Stimulated activated CD4-positive, alpha-beta T cell treated with anti-CD3 and anti-CD28 coated beads, Interleukin-2, amount 100 ng/mL, for 24 hours (primary cell): ENCODE measurements at places on chromosomes 4 and X.

DNA sequence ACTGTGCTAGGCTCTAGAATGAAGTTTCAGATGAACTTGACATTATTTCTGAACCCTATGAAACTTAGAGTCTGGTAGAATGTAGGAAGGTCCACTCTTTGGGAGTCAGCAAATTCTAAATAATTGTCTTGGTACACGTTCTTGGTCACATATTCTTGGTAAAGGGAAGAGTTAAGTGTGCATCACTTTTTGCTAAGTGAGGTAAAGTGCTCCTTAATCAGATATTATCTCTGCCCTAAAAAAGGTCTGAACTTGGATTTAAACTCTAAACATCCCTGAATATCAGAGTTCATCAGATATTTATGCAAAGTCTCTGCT is 7.2 kb downstream of the OCIAD2 start:
- no peak for DNase-seq

- DNase-seq: no peak
Observed at GRCh38 chr4:153731239-153731638, 28.6 kb downstream of the RNF175 start.

- no peak for DNase-seq
Observed at GRCh38 chrX:10702031-10702430, 81.6 kb upstream of the MID1 start.

- DNase-seq: no peak
Observed at GRCh38 chr4:106364282-106364681, 4.3 kb downstream of the GIMD1 start.

DNA sequence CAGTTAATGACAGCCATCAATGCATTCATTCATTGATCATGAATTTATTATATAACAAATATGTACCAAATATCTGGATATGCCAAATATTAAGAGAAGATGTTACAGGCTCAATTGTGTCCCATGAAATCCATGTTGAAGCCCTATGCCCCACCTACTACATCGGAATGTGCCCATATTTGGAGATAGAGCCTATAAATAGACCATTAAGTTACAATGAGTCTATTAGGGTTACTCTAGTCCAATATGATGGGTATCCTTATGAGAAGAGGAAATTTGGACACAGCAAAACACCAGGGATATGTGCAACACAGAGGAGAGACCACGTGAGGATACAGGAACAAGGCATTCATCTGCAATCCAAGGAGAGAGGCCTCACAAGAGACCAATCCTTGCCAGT is 634.5 kb downstream of the DMD start:
- DNase-seq: no peak

DNA sequence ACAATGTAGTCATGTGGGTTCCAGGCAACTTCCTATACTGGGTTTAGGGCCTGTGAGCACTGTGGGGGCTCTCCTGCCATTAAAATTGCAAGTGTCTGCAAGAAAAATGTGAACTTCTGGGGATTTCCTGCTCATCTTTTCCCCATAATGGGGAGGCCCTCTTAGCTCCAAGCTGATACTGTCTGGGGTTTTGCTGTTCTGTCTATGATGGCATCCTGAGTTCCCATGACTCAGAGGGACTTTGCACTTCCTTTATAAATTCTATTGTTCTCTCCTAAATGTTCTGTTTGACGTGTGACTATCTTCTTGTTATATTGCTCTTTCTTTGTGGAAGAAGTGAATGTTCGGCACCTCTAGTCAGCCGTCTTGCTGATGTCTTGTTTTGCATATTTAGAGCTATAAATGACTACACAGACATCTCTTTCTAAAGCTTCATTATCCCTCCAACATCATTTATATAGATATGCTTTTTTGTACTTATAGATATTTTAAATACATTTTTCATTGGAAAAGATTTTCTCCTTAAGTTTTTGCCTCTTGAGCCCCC is 465.8 kb downstream of the NAF1 start:
- no peak for DNase-seq

GRCh38 chr4:12439633-12440305 is 1011.1 kb upstream of the HS3ST1 start:
- DNase-seq: no peak

DNA sequence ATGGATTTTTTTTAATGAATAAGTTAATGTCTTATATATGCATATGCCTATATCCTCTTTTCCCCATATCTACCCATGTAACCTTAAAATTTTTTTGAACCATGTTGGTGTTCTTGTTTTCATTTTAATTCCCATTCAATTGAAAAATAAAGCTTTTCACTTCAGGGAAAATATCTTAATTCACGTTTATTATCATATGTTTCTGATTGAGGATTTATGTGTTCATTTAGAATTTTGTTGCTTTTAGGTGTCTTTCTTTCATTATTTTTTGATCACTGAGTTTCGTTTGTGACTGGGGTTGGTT is 29.1 kb downstream of the HADH start:
- DNase-seq: no peak

- no peak for DNase-seq
Observed at GRCh38 chrX:83829874-83830273, 31.1 kb upstream of the CYLC1 start.

GRCh38 chr4:148654131-148654530 is 211.9 kb upstream of the NR3C2 start:
- DNase-seq: no peak

DNA sequence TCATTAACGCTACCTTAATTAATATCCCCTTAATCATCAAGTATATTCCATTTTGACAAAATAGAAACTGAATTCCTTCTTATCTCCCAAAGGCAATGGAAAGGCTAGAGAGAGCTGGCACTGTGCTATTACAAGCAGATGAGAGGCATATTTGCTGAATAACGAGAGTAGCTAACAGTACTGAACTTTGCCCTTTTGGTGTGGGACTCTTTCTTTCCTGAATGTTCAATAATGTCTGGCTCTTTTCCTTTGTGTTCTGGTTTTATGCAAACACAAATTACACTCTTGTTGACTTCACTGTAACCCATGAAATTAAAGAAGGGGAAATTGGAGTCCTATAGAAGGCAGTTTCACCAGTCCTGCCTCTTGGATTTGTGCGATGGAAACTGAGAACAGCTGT is 63.5 kb downstream of the SHROOM3 start:
- no peak for DNase-seq

DNA sequence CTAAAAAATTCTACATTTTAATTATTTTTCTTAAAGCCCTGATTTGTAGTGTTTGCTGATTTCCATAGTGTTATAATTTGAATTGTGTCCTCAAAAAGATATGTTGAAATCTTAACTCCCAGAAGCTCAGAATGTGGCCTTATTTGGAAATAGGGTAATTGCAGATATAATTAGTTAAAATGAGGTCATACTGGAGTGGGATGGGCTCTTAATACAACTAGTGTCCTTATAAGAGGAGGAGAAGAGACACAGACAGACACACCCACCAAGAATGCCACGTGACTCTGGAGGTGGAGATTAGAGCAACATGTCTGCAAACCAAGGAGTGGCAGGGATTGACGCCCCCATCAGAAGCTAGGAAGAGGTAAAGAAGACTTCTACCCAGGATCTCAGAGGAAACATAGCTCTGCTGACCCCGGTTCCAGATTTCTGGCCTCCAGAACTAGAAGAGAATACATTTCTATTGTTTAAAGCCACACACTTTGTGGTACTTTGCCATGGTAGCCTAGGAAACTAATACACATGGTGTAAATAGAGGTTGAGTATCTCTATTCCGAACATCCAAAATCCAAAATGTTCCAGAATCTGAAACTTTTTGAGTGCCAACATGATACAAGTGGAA is 70.5 kb upstream of the IRF2 start:
- DNase-seq: no peak

GRCh38 chr4:146508229-146508939 is 13.4 kb downstream of the SLC10A7 start:
- no peak for DNase-seq

GRCh38 chrX:124362072-124362471 is 15.7 kb downstream of the SH2D1A start:
- no peak for DNase-seq

GRCh38 chrX:85114776-85115175 is 111.1 kb downstream of the APOOL start:
- DNase-seq: no peak

- no peak for DNase-seq
Observed at GRCh38 chr4:37758226-37758625, 68.3 kb upstream of the PGM2 start.

DNA sequence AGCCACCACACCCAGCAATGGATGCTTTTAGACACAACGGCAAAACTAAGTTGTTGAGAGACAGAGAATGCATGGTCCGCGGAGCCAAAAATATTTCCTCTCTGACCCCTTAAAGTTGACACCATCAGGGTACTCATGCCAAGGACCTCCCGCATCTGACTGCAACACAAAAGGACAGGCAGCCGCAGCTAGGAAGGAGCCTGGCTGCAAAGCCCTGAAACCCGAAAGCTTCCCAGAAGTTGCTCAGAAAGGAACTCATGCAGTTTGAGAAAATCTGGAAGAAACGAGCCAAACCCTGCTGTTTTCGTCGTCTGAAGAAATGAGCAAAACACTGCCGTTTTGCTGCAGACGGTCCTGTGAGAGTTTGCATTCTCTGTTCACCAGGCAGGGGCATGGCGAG is 16.5 kb downstream of the DHRSX start:
- no peak for DNase-seq

- DNase-seq: no peak
Observed at GRCh38 chr4:166823126-166823525, 411.2 kb downstream of the SPOCK3 start.

DNA sequence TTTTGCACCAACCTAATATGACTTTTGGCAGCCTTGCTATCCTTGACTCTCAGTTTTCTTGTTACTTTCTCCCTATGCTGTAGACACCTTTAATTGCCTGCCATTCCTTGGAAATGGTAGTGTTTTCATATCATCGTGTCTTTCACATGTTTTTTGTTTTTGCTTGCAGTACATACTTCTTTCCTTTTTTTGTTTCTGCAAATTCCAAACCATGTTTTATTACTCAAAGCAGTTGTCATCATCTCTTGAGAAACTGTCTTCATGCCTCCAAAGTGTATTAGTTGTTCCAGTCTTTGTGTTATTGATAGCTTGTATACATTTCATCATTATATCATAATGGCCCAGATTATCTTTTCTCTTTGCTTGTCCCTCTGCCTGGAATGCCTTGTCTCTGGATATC is 57.1 kb downstream of the PDLIM5 start:
- no peak for DNase-seq

DNA sequence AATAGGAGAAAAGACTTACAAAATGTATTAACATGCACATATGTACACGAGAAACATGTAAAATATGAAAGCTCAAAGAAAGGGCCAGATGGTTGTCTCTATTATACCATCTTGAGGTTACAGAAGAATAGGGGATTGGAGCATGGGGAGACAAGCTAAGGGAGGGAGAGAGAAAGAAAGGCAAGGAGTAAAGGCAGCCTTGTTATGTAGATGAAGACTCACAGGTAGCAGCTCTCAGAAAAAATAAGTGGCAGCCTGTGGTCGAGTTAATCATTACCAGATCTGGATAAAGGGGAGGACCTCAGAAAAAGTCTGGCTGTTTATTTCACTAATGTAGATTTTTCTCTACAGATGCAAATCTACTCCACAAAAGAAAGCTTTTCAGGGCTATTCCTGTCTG is 26.6 kb upstream of the PPP1R2C start:
- no peak for DNase-seq

DNA sequence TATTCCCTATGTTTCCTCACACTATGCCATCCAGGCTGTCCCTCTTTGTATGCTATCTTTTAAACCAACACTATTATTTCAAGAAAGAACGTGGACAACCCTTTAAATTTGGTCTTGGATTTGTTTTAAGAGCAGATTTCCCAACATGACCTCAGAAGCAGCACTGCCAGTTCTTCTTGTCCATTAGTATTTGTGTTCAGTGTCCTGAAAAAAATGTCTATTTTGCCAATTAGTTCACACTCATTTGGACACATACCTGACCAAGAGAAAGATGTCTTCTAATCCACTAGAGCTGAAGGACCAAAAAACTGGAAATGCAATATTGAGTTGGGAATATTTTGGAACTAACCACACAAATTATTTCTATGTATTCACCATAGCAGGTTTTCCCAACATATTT is 223.2 kb upstream of the CNKSR2 start:
- no peak for DNase-seq

- DNase-seq: no peak
Observed at GRCh38 chr4:169810325-169811323, 52.9 kb upstream of the HPF1 start.

DNA sequence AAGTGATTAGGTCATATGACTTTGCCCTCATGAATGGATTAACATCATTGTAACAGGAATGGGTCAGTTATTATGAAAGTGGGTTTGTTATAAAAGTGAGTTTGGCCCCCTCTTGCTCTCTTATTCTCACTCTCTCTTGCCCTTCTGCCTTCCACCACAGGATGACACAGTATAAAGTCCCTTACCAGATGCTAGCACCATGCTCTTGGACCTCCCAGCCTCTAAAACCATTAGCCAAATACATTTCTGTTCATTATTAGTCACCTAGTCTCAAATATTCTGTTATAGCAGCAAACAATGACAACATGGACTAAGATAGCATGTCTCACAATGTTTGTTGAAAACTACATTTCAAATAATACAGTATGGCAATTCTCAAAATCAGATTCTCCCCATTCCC is 59.7 kb downstream of the RWDD4 start:
- no peak for DNase-seq

DNA sequence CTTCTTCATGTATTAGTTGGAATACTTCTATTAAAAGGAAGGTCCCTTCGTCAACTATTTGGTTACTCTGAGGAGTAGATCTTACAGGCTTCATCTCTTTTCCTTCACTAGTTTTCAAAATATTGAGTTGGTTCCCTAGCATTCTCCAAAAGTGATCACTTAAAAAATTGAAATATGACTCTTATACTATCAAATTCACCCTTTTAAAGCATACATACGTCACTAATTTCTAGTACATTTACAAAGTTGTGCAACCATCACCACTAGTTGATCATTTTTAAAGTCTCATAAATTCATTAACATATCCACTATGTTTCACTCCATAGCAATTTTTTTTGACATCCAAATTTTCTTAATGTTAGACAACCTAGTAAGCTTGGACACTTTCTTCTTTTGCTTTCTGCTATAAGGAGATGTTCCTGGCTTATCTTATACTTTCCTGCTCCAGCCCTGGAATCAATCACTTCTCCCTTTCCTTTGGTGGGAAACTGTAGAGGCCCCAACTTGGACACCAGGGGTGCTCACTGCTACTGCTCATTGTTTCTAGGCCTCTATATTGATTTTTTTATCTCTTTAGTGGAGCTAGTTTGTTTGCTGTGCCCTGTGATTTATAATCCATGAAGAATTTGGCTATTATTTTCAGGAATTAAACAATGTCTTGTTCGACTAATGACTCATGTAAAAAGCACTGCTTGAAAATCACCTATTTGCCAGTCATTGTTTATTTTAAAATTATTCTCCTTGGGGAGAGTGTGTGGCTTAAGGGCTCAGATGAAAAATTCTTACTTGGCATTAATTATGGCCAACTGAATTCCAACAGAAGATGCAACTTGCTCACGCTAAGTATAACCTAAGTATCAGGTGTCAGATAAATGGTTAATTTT is 4.0 kb upstream of the ZFX start:
- DNase-seq: no peak

GRCh38 chrX:41127477-41128192 is 42.4 kb downstream of the USP9X start:
- no peak for DNase-seq

- DNase-seq: no peak
Observed at GRCh38 chr4:56657818-56658217, 23.3 kb downstream of the HOPX start.

GRCh38 chr4:52822972-52823701 is 39.0 kb upstream of the RASL11B start:
- DNase-seq: no peak
